ENCODE measurements at places on chromosomes 5 and 9. TPM values are rescaled to one million over a fixed set of nuclear protein-coding genes. Genes with fewer than 3 reads are reported as not detected.

- H3K27me3 ChIP-seq = no peaks in the 10 kb centered on the region
- H3K4me3 ChIP-seq = no peak overlapping the region
- H3K36me3 ChIP-seq = no peaks in the 10 kb centered on the region
- no peaks in the 10 kb centered on the region for H3K4me1 ChIP-seq
These were observed 12.0 kb upstream of the ACSL6 start for GRCh38 chr5:132023258-132024116.

- peaks cover 38% of the 10 kb centered on the region for H3K4me1 ChIP-seq
- H3K36me3 ChIP-seq = no peaks in the 10 kb centered on the region
- peak overlapping the region; percentile 80 for H3K27ac ChIP-seq
- no peaks in the 10 kb centered on the region for H3K27me3 ChIP-seq
- peak; percentile 25 for DNase-seq
These were observed 553 bp downstream of the MAP3K1 start for GRCh38 chr5:56815658-56816545.

DNA sequence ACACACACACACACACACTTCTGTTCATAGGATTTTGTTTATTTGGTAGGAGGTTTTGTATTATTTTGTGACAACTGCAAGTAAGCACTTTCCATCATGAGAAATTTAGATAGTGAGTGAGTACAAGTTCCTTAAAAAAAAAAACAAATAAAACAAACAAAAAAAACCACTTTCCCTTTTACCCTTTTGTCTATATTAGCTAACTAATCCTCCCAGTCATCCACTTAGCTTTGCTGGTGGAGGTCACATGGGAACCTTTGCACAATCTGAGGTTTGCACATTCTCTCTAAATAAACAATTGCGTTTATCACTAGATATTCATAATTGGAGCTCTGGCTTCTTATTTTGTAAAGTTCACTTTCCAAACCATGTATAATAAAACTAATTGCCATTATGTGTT is 6.8 kb downstream of the ITGA1 start:
- no peaks in the 10 kb centered on the region for H3K27me3 ChIP-seq
- H3K27ac ChIP-seq = peak overlapping the region; percentile 22
- H3K4me1 ChIP-seq = peaks cover 22% of the 10 kb centered on the region

GRCh38 chr9:12878351-12878978 is 103.6 kb downstream of the LURAP1L start:
- H3K27me3 ChIP-seq = no peaks in the 10 kb centered on the region
- no peaks in the 10 kb centered on the region for H3K36me3 ChIP-seq
- H3K4me3 ChIP-seq = no peak overlapping the region

GRCh38 chr9:134297083-134297410 is 29.2 kb upstream of the RXRA start:
- H3K4me3 ChIP-seq = no peak overlapping the region
- no peaks in the 10 kb centered on the region for H3K36me3 ChIP-seq
- no peak for DNase-seq
- peaks cover 5% of the 10 kb centered on the region for H3K4me1 ChIP-seq

GRCh38 chr9:4119778-4120554 is 179.9 kb downstream of the GLIS3 start:
- peaks cover 7% of the 10 kb centered on the region for H3K4me1 ChIP-seq
- H3K4me3 ChIP-seq = no peak overlapping the region
- H3K27me3 ChIP-seq = no peaks in the 10 kb centered on the region
- DNase-seq = no peak
- no peak overlapping the region for H3K27ac ChIP-seq
- H3K36me3 ChIP-seq = no peaks in the 10 kb centered on the region

GRCh38 chr9:90953805-90954204 is 152.2 kb downstream of the SYK start:
- no peak overlapping the region for H3K27ac ChIP-seq
- no peaks in the 10 kb centered on the region for H3K4me1 ChIP-seq
- H3K4me3 ChIP-seq = no peak overlapping the region
- no peaks in the 10 kb centered on the region for H3K27me3 ChIP-seq

ZBTB5 gene
- 6.4 TPM for total RNA-seq

FOXD4L5 gene
- not detected for total RNA-seq

PCDHB16 gene
- total RNA-seq = 1.3 TPM
